ENCODE measurements at places on chromosomes 4 and X.

DNA sequence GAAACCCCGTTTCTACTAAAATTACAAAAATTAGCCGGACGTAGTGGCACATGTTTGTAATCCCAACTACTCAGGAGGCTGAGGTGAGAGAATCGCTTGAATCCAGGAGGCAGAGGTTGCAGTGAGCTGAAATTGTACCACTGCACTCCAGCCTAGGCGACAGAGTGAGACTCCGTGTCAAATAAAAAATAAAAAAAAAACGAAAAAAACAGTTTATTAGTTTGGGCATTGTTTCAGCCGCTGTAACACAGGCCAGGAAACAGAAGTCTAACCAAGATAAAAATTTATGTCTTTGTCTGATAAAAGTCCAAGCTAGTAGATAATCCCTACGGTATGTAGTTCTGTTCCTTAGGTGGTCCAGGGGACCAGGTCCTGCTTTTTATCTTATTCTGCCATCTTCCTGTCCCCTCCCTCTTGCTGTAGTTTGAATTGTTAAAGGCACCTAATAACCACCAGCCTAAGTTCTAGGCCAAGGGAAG lies 21.4 kb downstream of the USO1 start:
- DNase-seq, result no peak

GRCh38 chr4:87913896-87914295 lies 61.6 kb upstream of the SPP1 start:
- no peak for DNase-seq

GRCh38 chr4:169159624-169160171 lies 111.1 kb downstream of the SH3RF1 start:
- DNase-seq, result no peak

- no peak for DNase-seq
Observed at GRCh38 chr4:26192899-26193869, 127.6 kb upstream of the RBPJ start.

DNA sequence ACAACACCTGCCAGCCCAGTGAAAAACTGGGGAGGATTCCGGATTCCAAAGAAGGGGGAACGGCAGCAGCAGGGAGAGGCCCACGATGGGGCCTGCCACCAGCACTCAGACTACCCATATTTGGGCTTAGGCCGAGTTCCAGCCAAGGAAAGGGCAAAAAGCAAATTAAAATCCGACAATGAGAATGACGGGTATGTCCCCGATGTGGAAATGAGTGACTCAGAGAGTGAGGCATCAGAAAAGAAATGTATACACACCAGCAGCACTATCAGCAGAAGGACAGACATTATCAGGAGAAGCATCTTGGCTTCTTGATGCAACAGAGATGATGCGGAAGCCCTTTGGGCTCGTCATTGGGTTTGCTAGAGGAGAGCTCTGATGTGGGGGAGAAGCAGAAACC lies 62.4 kb downstream of the JADE1 start:
- DNase-seq, result no peak

DNA sequence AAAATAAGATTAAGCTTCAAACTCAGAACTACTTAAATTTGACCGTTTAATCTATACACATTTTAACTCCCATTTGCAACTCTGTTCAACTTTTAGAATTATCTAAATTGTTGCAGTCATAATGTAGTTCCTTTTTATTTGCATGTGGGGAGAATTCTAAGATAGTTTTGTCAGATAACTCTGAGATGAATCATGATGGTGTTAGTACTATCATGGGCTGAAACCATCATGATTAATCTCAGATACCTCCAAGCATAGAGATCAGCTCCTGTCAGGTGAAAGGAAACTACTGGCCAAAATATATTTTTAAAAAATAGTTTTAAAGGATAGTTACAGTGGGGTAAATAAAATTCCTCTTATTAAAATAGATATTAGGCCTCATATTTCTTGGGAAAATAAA lies 39.0 kb downstream of the FBXO8 start:
- no peak for DNase-seq

GRCh38 chr4:124061413-124061812 lies 651.1 kb downstream of the ANKRD50 start:
- no peak for DNase-seq

GRCh38 chr4:22997358-22998224 lies 304.9 kb downstream of the GBA3 start:
- DNase-seq, result no peak

DNA sequence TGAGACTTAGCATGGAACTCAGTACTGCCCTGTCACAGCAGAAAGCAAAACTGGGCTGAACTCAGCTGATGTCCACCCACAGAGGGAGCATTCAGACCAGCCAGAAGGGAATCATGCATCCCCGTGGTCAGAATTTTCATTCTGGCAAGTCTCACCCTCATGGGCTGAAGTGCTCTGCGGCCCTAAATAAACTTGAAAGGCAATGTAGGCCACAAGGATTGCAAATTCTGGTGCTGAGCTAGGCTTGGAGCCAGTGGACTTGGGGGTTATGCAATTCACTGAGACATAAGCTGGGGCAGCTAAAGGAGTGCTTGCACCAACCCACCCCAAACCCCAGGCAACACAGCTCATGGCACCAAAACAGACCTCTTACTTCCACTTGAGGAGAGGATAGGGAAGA lies 494.1 kb downstream of the GABRG1 start:
- no peak for DNase-seq

DNA sequence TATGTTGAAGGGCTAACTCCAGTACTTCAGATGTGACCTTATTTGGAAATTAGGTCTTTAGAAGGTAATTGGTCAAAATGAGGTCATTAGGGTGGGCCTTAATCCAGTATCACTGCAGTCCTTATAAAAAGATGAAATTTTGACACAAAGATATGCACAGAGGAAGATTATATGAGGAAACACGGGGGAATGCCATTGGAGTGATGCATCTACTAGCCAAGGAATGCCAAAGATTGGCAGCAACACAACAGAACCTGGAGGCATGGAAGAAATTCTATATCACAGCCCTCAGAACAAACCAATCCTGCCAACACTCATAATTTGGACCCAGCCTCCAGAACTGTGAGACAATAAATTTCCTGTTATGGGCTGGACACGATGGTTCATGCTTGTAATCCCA lies 17.6 kb downstream of the TRIM61 start:
- DNase-seq, result no peak

- no peak for DNase-seq
Observed at GRCh38 chrX:42531441-42531840, 246.5 kb downstream of the PPP1R2C start.

DNA sequence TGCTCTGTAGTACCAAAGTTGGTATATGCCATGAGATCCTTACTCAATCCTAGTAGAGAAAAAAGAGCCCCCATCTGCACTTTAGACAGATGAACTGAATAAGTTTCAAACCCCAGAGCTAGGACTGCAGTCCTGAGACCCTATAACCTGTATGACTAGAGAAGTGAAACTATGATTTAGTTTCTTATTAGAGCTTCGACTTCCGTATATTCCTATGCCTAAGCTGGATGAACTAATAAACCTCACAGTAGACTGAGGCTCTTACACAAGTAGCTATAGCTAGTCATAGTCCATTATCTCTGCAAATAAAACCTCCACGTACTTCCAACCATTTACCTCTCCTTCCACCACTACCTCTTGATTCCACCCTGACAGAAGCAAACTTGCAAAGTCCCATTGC lies 6.3 kb upstream of the OTUD4 start:
- DNase-seq, result no peak

DNA sequence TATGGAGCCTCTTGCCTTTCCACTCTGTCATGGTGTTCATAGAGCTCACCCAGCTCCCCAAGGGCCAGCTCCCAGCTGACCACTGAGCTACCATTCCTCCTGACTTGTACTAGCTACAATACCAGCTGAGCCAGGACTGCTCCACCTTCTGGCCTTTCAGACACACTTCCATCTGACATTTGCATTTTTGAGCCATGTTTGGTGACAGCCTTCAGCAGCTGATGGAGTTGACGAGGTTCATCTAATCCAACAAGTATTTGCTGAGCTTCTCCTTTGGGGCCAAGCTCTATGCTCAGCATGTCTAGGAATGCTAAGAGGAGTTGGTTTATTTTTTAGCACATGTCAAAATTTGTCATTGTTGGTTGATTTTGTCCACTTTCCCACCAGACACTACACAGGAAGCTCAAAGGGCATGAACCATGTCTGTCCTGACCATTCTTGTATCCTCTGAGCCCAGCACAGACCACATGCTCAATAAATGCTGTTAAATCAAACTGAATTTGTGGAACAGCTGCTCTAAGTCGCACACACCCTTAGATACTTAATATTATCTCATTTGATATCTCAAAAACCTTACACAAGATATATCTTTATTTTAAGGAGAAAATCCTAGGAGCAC lies 142.6 kb upstream of the PPARGC1A start:
- no peak for DNase-seq

GRCh38 chr4:169791527-169792156 lies 33.9 kb upstream of the HPF1 start:
- DNase-seq, result no peak

DNA sequence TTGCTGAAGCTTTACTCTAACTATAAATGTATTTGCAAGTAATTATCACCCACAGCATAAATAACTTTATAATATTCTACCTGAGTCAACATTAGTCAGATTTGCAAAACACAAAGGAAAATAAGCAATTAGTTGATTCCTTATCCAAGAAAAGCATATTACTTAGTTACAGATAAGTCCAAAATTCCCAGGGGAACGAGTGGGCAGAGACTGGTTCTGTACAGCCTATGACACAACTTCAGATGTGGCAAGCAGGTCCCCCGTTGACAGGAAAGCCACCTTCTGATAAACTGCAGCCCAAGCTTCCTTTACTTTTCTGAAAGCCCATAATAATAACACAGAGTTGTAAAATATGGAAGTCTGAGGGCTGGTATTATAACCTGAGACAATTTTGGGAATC lies 62.4 kb upstream of the NDP start:
- DNase-seq, result no peak

GRCh38 chrX:3442691-3443090 lies 96.2 kb upstream of the MXRA5 start:
- no peak for DNase-seq

DNA sequence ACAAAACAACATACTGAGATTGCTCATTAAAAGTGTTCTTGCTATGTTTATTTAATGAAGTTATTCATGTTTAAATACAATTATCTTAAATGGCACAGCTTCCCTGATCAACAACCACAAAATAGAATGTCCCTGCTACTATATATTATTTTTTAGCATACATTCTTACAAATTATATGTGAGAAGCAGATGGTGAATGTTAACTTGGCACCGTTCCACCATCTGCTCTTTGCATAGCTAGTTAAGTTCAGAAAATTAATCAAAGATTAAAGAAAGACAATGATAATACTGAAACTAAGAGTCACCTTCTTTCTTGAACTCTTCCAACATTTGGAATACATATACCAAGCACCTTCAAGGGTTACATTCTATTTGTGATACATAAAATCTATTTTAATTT lies 94.2 kb downstream of the PPP3CA start:
- DNase-seq, result no peak

DNA sequence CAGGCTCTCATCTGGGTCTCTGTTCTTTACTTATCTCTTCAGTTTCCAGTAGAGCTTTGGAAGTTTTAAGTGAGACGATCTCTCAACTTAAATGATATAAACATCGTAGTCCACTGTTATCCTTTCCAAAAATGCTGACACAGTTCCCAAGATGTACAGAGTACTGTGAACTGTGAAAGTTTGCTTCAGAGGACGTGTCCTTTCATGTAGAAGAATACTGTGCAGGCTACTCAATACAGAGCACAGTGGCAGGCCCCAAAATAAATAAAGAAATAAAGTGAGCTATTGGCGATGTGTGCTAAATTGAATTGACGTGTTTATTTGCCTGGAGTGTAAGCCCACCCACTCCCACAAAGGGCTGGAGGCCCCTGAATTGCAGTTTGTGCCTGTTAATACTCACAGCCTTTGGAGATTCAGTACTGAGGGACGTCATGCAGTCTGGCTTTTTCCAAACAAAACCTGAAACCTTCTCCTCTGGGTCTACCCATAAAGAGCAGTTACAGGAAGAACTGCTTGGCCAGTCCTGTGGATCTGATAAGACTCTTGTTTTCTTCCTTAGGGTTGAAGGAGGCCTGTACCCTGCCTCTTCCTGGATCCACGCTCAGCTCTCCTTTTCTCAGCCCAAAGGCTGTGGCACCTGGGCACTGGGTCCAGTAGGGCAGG lies 66.1 kb downstream of the SOWAHB start:
- DNase-seq, result no peak

DNA sequence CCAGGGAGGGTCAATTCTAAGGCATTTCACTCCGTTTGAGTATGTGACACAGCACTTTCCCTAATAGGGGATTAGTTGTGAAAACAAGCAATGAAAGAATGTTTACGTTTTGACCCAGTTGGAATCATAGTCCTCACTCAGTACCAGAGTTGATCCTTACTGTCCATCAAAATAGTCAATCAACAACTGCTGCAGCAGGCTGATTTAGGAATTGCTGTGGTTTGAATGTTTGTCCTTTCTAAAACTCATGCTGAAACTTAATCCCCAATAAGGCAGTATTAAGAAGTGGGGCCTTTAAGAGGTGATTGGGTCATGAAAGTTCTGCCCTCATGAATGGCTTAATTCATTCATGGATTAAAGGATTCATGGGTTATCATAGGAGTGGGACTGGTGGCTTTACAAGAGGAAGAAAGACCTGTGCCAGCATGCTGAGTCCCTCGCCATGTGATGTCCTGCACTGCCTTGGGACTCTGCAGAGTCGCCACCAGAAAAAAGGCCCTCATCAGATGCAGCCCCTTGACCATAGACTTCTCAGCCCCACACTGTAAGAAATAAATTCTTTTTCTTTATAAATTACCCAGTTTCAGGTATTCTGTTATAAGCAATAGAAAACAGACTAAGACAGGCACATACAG lies 3.1 kb upstream of the FBXL5 start:
- DNase-seq, result no peak

DNA sequence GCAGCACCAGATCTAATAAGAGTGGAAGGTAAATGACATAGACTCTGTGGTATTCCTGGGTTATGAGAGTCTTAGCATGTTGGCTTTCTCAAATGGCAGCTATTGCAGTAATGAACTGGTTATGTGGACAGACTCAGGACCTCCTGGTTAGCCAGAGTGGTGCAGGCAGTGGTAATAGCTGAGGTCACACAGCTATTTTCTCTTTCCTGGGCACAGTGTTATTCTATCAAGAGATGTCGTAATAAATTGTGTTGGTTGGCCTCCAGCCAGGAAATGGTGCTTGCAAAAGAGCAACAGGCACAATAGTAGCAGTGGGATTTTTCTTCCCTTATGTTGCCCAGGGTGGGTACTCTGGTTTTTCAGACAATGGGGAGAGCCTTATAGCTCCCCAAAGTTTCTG lies 279.2 kb upstream of the FGF16 start:
- no peak for DNase-seq

- DNase-seq, result no peak
Observed at GRCh38 chr4:20944961-20945360, 244.7 kb downstream of the PACRGL start.

GRCh38 chrX:104134583-104135261 lies 22.1 kb downstream of the SLC25A53 start:
- no peak for DNase-seq

DNA sequence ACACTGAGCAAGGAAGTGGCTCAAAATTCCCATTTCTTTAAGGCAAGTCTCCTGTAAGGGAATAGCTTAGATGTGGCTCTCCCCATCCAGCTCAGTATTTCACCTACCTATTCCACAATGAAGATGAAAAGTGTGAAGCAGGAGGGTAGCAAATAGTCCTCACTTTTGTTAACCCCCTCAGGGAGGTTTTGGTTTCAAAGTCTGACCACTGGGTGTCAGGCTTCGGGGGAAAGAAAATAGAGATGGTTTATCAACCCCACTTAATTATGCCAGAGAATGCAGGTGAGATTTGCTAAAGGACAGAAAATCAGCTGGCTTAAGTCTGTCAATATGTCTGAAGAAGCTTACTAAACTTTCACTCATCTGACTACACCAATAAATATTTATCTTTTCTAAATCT lies 69.5 kb downstream of the DHX15 start:
- no peak for DNase-seq

All from stimulated activated CD8-positive, alpha-beta memory T cell treated with anti-CD3 and anti-CD28 coated beads, Interleukin-7, amount 100 ng/mL, for 48 hours (primary cell).